ENCODE measurements at places on chromosomes 5 and 9.
A peak's percentile ranks its signal among the peaks of the same experiment; 100 is the strongest.

DNA sequence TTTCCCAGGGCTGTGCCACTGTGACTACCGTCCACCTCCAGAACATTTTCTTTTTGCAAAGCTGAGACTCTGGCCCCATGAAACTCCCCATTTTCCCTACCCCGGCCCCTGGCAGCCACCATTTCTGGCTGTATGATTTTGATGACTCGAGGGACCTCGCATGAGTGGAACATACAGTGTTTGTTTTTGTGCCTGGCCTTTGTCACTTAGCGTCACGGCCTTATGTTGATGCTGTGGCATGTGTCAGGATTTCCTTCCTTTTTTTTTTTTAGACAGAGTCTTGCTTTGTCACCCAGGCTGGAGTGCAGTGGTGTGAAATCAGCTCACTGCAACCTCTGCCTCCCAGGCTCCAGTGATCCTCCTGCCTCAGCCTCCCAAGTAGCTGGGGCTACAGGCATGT, 42.7 kb downstream of the ASS1 start:
- DNase-seq: no peak

- DNase-seq: no peak
These were observed 4.8 kb downstream of the CCDC69 start for GRCh38 chr5:151219138-151219537.

DNA sequence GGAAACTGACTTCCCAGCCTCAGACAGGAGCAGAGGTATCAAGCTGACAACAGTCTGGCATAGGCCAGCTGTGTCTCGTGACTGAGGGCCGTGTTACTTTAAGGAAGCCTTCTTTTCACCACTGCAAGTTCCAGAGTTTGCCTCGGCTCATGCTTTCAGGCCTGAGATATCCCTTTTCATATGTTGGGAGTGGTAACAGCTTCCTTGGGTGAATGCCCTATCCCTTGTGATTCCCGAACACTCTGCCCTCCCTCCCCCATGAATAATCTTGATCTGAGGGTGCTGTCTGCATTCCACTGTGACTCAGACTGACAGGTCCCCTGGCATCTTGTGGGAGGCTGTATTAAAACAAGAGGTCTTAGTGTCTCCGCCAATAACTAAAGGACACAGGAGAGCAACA, 49.7 kb upstream of the ARL15 start:
- DNase-seq: no peak

DNA sequence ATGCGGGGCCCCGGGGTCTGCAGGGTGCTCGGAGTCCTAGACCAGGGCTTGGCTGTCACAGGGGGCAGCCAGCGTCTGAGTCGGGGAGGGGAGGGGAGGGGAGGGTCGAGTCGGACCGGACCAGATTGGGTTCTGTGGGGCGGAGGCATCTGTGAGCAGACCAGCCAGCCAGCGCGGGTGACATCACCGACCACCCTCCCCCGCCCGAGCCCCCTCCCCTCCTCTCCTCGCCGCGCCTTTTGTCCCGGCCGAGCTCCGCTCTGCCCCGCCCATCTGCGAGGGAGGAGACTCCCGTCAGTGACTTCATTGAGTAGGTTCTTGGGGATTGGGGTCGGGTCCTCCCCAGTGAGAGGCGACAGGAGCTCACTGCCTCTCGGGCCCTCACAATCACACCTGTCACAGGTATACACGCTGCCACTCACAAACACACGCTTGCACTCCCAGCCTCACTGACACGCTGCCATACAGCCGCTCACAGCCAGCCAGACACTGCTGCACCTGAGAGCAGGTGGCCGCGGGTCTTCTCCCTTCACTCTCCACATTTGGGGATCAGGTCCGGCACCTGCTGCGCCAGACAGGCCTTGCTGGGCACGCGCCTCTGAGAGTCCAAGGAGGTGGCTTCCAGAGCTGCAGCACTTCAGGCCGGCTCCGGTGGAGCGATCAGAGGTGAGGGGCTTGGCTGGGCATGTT, 546 bp downstream of the DNAJB5 start:
- peak; percentile 44 for DNase-seq

GRCh38 chr5:133381041-133381440, 231.3 kb downstream of the FSTL4 start:
- DNase-seq: no peak

- no peak for DNase-seq
These were observed 42.2 kb downstream of the OSMR start for GRCh38 chr5:38888041-38888440.

All from HAP-1 (cell line).